ENCODE measurements at places on chromosomes 2 and 18. TPM values are rescaled to one million over a fixed set of nuclear protein-coding genes. Genes with fewer than 3 reads are reported as not detected.

DNA sequence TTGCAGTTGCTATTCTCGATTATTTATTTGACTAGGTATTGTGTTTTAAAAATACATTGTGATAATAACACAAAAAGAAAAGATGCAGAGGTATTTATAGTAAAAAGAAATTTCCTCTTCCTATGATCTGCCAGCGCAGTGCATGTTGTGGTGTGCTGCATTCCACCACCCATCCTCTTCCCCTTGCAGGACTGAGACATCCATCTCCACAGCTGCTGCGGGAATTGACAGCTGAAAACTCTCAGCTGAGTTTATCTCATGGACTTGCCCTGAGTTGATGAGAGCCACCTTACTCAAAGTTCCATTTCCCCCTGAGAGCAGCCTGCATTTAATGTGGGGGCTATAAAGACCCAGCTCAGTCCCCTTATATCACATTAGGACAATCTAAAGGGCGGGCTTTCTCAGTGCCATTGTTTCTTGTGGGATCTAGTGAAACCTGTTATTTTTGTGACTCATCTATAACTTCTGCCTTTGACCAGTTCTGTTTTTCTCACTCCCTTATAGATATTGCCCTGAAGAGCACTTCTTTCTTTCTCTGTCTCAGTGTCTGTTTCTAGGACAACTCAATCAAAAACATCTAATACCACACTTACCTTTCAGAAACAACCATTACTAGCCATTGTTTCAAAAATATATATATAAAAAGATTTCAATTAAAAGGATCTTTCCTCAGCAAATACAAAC is 698.5 kb downstream of the NR4A2 start:
- H3K36me3 ChIP-seq = no peaks in the 10 kb centered on the region
- DNase-seq = no peak
- H3K27me3 ChIP-seq = no peaks in the 10 kb centered on the region
- no peak overlapping the region for H3K27ac ChIP-seq

- peaks cover 4% of the 10 kb centered on the region for H3K36me3 ChIP-seq
- H3K4me3 ChIP-seq = no peak overlapping the region
- no peak for DNase-seq
- H3K27me3 ChIP-seq = peaks cover 9% of the 10 kb centered on the region
Observed at GRCh38 chr2:121094101-121094500, 190.9 kb downstream of the TFCP2L1 start.

- H3K36me3 ChIP-seq = no peaks in the 10 kb centered on the region
- DNase-seq = no peak
- no peaks in the 10 kb centered on the region for H3K4me1 ChIP-seq
- no peak overlapping the region for H3K27ac ChIP-seq
Observed at GRCh38 chr2:230356084-230356483, 29.1 kb downstream of the SP140L start.

The LRRTM1 gene
- not detected for total RNA-seq
